ENCODE measurements at places on chromosomes 7 and 10.

- no peak for DNase-seq
Observed at GRCh38 chr10:102509387-102509786, 5.6 kb downstream of the SUFU start.

DNA sequence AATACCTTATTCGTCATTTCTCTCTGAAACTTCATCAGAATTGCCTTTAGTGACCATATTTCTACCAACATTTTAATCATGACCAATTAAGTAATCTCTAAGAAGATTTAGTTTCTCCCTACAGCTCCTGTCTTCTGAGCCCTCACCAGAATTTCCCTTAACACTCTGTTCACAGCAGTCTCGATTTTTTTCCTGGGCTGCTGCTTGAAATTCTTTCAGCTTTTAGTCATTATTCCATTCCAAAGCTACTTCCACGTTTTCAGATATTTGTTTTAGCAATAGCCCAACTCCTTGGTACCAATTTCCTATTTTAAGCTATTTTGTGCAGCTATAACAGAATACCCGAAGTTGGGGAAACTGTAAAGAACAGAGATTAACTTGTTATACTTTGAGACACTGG is 192.4 kb upstream of the DKK1 start:
- DNase-seq: no peak

GRCh38 chr7:31553661-31554081 is 39.8 kb downstream of the ITPRID1 start:
- DNase-seq: no peak

DNA sequence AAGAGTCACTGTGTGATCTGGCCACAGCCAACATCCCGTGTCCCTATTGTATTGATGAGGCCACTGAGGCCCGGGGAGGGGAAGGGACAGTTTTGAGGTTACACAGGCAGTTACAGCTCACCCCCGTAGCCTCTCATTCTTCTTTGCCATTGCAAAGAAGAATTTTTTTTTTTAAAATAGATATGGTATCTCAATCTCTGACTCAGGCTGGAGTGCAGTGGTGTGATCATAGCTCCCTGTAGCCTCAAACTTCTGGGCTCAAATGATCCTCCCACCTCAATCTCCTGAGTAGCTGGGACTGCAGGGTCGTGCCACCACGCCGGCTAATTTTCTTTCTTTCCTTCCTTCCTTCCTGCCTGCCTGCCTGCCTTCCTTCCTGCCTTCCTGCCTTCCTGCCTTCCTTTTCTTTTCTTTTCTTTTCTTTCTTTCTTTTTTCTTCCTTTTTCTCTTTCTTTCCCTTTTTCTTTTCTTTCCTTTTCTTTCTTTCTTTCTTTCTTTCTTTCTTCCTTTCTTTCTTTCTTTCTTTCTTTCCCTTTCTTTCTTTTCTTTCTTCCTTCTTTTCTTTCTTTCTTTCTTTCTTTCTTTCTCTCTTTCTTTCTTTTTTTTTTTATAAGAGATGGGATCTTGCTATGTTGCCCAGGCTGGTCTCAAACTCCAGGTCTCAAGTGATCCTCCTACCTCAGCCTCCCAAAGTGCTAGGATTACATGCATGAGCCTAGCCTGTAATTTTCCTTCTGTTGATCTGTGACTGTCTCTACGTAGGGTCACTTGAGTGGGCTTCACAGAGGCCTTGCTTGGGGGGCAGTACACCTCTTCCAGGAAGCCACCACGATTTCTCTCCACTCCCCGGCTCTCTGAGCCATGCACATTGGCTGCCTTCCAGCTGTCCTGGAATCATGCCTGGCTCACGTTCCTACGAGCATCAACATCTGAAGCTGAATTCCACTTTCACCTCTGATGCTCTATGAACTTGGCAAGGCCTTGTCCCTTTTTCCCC is 31.3 kb downstream of the TMEM270 start:
- DNase-seq: peak; percentile 58

DNA sequence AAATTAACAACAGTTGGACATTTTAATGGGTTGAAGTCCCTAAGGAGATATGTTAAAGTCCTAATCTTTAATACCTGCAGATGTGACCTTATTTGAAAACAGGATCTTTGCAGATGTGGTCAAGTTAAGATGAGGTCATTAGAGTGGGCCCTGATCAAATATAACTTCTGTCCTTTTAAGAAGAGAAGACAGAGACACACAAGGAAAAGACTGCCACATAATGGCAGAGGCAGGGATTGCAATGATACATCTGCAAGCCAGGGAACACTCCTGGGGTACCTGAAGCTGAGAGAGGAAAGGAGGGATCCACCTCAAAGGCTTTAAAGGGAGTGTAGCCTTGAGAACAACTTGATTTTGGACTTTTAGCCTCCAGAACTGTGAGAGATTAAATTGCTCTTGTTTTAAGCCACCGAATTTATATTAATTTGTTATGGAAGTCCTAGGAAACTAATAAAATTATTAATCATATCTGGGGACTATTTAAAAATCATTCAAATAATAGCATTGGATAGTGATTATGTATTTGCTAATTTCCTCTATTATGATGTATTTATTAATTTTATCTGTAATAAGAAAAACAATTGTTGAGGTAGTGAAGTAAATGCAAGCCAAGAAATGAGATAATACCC is 700.0 kb upstream of the PCDH15 start:
- DNase-seq: peak; percentile 65

GRCh38 chr10:68516766-68517165 is 10.6 kb downstream of the SLC25A16 start:
- DNase-seq: no peak

GRCh38 chr7:128777156-128778123 is 1.8 kb upstream of the OPN1SW start:
- no peak for DNase-seq

- no peak for DNase-seq
Observed at GRCh38 chr10:98399784-98400183, 15.2 kb downstream of the PYROXD2 start.

DNA sequence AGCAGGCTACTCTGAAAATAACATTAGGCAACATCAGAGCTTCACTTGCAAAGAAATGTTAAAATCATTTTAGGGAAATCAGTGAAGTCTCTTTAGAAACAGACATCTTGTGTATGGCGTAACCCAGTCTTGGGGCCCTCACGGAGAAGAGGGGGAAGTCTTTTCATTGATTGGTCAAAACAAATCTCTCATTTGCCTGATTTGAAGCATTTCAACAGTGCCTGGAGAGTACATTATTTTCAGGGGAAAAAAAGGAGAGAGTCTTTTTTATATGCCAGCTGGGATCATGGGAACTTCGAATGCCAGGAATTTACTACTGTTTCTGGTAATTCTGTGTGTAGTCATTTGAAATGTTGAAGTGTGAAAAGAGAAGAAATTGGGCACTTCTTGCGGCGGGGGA is 471.4 kb downstream of the PLXDC2 start:
- no peak for DNase-seq

GRCh38 chr10:28470873-28471651 is 61.9 kb upstream of the WAC start:
- DNase-seq: no peak

DNA sequence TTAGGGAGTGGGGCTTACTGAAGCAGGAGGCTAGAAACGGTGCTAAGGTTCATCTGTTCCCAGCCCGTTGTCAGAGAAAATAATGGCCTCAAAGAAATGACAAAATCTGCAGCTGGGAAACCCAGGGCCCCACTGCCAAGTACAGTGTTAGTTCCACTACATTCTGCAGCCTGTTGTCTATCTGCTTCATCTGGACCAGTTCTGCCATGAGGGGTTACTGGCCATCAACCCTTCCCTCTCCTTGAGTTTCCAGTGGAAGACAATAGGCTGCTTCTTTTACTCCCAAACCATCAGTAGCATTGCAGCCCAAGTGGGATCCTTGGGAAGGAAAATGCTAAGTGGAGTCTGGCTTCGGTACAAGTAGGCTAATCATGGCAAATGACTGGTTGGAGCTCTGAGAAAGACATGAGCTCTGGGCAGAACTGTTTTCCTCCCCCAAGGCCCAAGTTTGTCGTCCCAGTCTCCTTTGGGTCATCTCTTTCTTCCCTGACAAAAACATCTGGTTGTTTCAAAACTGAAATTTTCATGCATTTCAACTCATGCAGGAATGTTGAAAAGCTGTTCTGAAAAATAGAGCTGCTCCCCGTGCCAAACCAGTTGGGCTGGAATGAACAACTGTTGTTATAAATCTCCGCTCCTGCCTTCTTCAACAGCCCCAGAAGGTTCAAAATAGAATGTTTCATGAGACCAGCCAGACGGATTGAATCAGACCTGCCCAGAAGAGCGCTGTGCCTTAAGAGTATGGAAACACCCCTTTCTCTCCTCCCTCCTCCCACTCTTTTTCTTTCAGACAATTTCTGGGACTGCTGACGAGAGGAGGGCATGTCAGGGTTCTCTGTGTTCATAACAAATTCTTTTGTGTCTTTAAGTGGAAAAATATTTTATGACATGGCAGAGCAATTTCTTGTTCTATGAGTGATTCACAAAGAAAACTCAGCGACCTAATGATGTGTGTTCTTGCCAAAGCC is 116.6 kb downstream of the RAB18 start:
- peak; percentile 37 for DNase-seq

GRCh38 chr10:131167036-131167860 is 144.3 kb downstream of the TCERG1L start:
- peak; percentile 11 for DNase-seq

DNA sequence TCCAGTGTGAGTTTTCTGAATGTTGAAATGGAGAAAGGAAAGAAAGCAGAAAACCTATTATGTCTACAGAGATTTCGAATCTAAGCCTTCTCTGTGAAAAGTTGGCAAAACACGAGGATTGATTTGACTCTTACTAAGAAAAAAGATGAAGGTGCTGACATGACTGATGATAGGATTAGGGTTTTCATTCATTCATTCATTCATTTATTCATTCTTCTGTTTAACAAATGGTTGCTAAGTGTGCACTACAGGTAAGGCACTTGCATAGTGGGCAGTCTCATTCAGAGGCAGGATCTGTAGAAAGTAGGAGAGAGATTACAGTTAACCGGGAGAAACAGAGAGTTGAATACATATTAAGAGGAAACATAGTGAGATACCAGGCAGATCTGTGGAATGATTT is 137.1 kb downstream of the ZNF365 start:
- DNase-seq: no peak

DNA sequence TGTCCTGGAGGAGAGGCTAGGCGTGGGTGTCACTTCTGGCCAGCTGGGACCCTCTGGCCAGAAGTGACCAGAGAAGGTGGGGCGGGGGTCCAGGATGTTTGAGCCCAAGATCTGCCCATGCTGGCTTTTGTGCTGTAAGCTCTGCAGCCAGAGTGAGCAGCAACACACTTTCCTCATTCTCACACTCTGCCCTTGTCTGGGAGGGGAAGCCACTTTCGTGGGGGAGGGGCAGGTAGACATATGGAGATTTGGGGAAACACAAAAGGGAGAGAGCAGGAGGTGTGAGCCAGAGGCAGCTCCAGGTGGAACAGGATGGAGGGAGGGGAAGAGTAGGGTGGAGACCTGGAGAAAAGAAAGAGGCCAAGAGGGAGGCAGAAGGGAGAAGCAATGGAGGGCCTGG is 31.5 kb upstream of the ADCYAP1R1 start:
- no peak for DNase-seq

GRCh38 chr10:6002809-6003510 is 25.6 kb upstream of the IL15RA start:
- DNase-seq: no peak

- DNase-seq: no peak
Observed at GRCh38 chr10:3511483-3511882, 273.5 kb downstream of the KLF6 start.

- no peak for DNase-seq
Observed at GRCh38 chr10:66809402-66809801, 116.4 kb upstream of the LRRTM3 start.

DNA sequence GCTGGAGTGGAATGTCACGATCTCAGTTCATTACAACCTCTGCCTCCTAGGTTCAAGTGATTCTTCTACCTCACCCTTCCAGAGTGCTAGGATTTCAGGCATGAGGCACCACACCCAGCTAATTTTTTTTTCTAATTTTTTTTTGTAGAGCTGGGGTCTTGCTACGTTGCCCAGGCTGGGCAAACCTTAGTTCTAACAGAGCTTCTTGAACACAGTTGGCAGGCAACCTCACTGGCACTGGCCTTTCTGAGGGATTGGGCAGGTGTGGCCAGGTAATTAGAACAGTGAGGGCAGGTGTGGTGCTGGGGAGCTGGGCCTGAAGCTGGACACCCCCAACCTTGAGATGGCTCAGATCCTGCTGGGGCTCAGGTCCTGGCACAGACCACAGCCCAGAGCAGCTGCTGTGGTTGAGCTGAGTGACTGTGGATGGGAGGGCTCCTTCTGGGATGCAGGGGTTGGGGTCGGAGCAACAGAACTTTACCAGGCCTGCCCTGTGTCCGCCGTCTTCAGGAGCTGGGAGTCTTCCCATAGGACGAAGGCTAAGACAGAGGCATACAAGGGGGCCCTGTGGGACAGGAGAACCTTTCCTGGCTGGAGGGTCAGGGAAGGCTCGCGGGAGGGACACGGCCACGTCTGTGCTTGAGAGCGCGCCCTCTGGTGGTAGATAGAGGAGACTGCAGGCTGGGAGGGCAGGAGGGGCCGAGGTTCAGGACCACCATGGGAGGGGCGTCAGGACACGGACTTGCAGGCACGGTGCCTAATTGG is 48.2 kb downstream of the COL26A1 start:
- peak; percentile 66 for DNase-seq

GRCh38 chr10:91296471-91296870 is 76.0 kb downstream of the PCGF5 start:
- DNase-seq: no peak

- no peak for DNase-seq
Observed at GRCh38 chr10:5045095-5045494, 41.4 kb upstream of the AKR1C2 start.

DNA sequence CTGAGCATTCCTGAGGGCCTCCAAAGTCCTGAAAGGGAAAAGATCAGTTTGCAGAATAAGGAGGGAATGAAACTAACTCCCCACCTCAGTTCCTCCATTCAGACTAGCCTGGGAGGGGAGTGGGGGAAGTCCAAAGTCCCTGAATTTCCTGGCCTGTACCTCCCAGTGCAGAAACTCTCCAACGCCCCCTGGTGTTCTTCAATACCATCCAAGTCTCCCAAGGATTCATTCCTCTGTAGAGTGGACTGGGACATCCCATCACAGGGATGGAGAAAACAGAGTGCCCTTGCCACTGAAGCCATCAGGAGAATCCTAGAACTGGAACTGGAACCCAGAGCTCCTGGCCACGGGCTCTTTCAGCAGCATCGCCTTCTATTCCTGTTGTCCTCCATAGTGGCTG is 1.6 kb upstream of the COL13A1 start:
- peak; percentile 56 for DNase-seq

- no peak for DNase-seq
Observed at GRCh38 chr7:112511451-112512202, 30.8 kb downstream of the LSMEM1 start.

DNA sequence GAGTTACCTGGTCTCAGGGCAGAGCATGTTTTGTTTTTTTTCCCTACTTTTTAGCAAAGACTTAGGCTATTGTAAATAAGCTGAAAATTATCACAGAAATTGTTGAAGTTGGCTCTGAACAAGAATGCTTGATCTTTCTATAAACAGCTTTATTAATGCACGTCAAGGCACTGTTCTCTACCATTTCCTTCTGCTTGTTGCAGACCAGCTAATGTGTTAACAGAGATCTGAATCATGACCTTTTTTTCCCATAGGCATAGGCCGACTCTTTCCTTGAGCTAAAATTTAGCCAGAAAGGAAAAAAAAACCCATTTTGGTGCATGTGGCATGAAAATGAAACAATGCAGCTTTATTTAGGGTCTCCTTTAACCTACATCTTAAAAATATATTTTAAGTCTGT is 248.5 kb downstream of the SDK1 start:
- DNase-seq: no peak

- DNase-seq: no peak
Observed at GRCh38 chr10:132740588-132740987, 45.4 kb downstream of the NKX6-2 start.

Data from testis (tissue), 5 donors.